Uterus (tissue), 4 donors: ENCODE measurements at places on chromosomes 5 and 9.
A peak's percentile ranks its signal among the peaks of the same experiment; 100 is the strongest.

DNA sequence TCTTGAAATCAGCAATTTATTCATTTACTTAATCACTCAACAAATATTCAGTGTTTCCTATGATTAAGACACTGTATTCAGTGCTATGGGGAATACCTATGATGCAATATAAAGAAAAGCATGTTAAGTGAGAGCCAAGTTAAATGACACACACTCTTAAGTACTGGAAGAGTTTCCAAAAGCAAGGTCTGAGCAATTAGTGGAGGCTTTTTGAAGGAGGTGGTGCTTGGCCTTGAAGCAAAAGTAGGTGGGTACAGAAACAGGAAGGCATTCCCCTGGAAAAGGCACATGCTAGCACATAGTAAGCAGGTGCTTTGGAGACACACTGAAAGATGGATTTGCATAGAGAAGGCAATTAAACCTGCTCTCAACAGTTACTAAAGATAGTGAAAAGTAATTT, 4.0 kb downstream of the TSLP start:
- no peak for DNase-seq

- no peak for DNase-seq
Observed at GRCh38 chr5:158380661-158381060, 521.7 kb upstream of the CLINT1 start.

GRCh38 chr5:94503677-94504076, 114.7 kb downstream of the KIAA0825 start:
- no peak for DNase-seq

DNA sequence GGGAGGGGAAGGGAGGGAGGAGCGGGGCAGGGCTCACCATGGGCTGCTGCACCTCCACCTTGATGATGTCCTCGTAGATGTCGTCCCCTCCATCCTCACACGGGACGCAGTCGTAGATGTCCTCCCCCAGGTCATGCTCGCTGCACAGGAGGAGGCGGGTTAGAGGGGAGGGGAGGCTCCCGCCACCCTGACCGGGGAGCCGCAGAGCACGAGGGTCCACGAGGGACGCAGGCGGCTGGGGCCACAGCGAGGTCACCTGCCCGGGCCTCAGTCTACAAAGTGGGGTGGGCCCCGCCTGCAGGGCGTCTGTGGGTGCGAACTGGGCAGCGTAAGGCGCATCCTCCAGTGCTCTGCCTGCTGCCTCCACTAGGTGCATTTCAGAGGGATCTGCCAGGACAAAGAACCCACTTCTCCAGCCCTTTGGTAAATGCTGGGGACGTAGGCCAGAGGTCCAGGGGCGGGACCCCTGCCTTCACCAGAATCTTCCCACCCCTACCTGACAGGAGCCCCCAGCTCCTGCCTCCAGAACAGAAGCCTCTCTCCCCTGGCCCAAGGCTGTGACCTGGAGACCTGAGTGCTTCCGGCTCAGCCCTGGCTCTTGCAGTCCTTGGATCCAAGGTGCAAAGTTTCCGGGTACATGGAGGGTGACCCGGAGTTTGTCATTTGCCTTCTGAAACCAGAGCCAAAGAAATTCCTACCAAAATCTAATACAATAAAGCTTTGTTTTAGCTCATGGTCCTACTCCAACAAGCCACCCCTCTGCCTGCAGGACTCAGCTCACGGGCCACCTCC, 74.1 kb upstream of the SARDH start:
- DNase-seq, result no peak

GRCh38 chr5:149083846-149084245, 21.0 kb upstream of the SH3TC2 start:
- DNase-seq, result no peak

DNA sequence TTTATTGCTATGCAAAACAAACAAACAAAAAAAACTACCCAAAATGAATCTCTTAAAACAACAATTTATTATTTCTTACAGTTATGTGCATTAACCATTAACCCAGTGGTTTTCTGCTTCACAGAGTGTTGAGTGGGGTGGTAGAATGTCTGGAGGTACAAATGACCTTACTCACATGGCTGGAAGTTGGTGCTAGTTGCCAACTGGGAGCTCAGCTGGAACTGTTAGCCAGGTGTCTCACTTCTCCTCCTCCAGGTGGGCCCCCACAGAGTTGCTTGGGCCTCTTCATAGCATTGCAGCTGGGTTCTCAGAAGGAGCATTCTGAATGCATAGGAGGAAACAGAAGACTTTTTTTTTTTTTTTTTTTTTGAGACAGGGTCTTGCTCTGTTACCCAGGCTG, 10.5 kb upstream of the B4GALT1 start:
- DNase-seq, result no peak

DNA sequence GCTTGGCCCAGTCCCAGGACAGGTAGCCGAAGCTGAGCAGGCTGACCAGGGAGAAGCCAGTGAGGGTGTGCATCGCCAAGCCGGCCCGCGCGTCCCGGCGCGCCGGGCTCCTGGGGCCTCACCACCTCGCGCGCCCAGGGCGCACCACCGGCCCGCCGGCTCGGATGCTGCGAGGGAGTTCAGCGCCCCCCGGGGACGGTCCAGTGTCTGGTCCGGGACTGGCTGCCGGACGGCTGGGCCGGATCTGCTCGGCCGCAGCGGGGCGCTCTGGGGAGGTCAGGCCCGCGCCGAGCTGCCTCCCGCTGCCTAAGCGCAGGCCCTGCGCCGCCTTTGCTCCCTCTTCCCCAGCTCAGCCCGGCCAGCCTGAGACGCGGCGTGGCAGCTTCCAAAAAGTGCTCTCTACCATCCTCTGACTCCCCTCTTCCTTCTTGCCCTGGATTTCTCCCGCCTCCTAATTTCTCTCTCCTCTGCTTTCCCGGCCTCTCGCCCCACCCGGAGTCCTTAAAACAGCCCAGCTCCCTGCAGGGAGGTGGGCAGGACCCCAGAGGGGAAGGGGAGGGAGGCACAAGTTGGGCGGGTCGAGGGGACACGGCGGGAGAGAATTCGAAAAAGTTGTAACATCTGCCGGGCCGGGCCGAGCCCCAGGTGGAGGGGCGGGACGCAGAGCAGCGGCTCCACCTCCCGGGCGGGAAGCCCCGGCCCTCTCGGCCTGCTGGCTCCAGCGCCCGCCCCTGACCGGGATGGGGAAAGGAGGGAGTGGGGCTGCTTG, at the start of gene ARSI:
Gene ARSI (minus strand): TSS at position 605 of the 769 bp plus-strand sequence. CDS start 532 bp downstream, at position 73.
- DNase-seq, result peak; percentile 86

- no peak for DNase-seq
Observed at GRCh38 chr5:115840873-115841272, 492 bp downstream of the ATG12 start.

DNA sequence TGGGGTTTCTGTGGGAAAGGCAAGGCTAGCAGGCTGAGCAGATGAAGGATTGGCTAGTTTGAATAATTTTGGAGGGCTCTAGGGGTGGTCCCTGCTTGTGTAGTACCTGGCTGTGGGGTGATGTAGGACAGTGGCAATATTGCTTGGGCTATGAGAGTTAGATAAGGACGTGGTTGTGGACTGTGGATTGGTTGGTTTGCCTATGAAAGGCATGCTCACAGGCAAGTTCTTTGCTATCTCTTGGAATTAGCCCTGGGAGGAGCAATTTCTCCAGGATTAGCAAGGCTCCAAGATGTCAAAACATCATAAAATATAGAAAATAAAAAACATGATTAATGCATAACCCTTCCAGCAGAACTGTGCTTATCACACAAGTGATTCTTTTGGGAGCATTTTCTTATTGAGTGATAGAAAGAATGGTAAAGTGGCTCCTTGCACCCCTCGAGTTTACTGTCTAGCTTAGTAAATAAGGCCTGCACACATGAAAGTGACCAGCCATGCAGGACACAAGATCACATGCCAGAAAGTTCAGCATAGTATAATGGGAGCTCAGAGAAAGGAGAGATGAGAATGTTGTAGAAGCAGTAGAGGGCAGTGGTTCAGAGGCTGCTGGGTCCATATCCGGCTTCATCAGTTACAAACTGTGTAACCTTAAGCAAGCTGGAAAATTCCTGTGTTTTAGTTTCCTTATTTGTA, 13.8 kb downstream of the AOPEP start:
- DNase-seq, result no peak

DNA sequence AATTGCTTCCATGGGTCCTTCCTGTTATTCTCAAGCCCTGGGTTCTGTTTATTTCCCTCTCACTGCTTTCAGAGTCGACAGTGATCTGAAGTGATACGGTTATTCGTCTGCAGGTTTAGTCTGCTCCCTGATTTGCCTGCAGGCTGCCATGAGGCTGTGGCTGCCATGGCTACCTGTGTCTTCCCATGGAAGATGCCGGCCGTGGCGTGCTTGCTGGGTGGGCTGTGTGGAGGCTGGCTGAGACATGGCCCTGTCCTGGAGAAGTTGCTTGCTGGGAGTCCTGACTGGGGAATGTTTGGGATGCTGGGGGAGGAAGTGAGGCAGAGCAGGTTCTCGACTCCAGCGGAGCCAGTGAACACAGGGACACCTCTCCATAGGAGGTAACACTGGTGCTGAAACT, 104.1 kb upstream of the TBC1D2 start:
- DNase-seq, result no peak

GRCh38 chr5:125829349-125829748, 593.9 kb upstream of the GRAMD2B start:
- no peak for DNase-seq

- peak; percentile 14 for DNase-seq
Observed at GRCh38 chr9:88990041-88990728, 1.1 kb upstream of the S1PR3 start.

DNA sequence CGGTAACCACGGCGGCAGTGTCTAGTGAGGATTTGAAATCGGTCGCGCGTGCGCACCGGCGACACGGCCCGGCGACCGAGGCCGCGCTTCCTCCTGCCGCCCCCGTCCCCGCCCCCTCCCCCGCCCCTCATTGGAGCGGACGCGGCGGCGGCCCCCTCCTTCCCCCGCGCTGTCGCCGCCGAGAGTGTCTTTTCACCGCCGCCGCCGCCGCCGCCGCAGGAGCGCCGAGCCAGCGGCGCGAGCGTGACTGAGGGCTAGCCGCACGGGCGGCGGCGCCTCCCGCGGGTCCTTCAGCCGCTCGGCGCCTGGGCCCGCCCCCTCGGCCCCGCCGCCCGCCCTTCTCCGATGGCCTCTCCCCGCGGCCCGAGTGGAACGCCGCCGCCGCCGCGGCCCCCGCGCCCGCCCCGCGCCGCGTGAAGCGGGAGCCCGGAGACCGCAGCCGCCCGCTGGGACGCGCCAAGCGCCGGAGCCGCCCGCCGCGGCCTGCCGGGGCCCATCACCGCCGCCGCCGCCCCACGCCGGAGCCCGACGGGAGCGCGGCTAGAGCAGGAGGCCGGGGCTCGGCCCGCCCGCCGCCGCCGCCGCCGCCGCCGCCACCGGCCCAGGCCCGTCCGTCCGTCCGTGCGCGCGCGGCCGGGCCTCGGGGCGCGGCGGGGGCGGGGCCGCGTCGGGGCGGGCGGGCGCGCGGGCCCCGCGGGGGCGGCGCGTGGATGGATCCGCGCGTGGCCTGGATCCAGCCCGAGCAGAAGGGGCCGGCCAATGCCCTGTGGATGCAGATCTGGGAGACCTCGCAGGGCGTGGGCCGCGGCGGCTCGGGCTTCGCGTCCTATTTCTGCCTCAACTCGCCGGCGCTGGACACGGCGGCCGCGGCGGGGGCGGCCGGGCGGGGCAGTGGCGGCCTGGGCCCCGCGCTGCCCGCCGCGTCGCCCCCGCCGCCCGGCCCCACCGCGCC, at the start of gene TENT4A:
Gene TENT4A (plus strand): TSS at position 159 of the 952 bp plus-strand sequence. CDS start 552 bp downstream, at position 711.
- peak; percentile 47 for DNase-seq
